ENCODE measurements at places on chromosomes 5 and 9.

DNA sequence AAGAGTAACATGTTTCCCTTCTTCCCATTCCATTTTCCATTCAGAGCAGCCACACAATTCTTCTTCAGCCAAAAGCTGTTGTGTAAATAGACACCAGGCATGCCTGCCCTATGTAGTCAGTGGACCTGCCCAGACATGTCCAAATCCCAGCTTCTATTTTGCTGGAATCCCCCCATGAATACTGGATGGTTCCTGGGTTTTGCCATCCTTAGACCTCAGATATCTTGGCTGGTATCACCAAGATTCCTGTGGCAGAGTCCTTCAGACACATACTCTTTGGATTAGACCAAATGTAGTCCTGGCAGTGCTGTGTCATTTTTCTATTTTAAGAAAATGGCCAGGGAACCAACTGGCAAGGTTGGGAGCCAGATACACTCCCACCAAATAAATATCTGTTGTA lies 10.3 kb downstream of the FST start:
- no peak for DNase-seq

DNA sequence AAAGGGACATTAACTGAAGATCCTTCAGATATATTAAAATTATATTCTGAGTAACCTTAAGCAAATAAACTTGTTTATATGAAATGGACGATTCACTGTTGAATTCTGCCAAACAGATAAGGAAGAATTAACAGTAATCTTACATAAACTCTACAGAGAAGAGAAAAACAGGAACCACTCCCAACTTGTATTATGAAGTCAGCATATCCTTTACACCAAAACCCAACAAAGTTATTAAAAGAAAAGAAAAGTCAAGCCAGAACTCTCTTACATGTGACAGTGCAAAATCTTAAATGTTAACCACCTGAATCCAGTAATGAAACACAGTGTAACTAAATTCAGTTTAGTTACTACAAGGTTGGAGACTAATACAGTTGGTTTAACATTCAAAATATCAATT lies 185.8 kb downstream of the DEPDC1B start:
- DNase-seq = no peak

DNA sequence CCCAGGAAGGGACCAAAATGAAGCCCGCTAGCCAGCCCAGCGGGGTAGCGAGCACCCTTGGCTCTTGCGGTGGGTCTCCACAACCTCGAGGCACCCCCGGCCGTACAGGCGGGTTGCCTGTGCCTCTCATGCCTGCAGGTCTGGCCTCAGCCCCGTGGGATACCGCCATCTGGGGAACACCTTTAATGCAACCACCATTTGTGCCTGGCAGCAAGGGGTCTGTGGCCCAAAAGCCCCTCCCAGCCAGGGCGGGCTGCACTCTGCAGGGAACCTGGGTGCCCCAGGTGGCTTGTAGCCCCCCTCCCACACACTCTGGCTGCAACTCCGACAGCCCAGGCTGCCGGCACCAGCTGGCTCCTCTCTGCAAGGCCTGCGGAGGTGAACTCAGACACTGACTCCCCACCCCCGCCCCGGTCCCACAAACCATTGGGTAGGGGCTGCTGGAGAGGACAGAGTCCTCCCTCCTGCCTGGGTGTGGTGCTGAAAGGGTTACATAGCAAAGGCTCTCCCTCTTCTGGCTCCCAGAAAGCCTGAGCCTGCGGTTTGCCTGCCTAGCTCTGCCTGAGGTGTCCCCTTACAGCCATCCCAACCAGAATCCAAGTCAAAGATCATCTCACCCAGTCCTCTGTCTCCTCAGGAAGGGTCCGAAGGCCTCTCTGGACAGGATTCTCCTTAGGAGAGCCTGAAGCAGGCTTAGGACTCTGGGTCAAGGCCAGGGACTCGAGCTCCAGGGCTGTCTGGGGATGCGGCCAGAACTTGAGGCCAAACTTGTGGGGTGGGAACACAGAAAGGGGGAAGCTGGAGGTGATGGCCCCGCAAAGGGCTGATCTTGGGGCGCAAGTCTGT lies 109.4 kb downstream of the PSD2 start:
- no peak for DNase-seq

- DNase-seq = no peak
Measured at GRCh38 chr5:113378081-113378480, 56.7 kb downstream of the TSSK1B start.

DNA sequence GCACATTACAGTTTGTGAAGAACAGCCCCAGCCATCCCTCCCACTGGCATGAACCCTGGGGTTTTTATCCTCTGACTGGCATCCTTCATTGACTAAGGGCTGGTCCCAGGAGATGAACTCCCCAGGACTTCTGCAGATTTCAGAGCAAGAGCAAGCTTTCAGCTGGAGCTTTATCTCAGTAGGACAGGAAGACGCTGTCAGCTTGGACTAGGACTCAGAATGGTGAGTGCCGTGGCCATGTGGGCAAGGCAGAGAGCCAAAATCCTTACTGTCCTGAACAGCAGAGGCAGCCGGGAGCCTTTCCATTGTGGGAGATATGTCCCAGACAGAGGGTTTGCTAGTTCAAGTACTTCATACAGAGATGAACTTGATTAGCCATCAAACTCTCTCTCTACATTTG lies 3.2 kb upstream of the ACOT12 start:
- DNase-seq = no peak

DNA sequence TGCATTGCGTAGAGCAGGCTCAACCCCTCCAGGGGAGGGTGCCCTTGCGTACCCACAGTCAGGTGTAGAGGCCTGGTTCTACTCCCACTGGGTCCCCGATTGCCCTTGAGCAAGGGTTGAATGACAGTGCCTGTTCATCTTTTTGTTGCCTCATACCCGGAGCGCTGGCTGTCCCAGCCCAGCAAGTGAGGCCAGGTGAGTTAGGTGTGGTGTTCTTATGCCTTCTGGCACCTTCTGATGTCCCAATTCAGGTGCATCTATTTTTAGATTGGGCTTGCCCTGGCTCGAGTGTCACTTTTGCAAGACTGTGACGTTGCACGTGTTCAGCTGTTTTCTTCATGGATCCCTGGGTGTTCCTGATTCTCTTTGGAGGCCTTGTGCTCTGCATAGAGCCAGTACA lies 257.8 kb downstream of the GOLPH3 start:
- no peak for DNase-seq

GRCh38 chr9:19231126-19231903 lies 822 bp downstream of the DENND4C start:
- no peak for DNase-seq

DNA sequence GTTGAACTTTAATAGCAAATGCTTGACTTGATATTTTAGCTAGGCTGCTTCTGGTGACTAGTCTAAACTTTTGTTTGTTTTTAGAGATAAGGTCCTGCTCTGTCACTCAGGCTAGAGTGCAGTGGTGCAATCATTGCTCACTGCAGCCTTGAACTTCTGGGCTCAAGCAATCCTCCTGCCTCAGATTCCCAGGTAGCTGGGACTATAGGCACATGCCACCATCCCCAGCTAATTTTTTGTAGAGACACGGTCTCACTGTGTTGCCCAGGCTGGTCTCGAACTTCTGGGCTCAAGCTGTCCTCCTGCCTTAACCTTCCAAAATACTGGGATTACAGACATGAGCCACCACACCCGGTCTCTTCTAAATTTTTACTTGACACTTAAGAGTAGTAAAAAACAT lies 20.7 kb downstream of the CDC37L1 start:
- no peak for DNase-seq

GRCh38 chr9:105194234-105194633 lies 50.2 kb upstream of the SLC44A1 start:
- no peak for DNase-seq

DNA sequence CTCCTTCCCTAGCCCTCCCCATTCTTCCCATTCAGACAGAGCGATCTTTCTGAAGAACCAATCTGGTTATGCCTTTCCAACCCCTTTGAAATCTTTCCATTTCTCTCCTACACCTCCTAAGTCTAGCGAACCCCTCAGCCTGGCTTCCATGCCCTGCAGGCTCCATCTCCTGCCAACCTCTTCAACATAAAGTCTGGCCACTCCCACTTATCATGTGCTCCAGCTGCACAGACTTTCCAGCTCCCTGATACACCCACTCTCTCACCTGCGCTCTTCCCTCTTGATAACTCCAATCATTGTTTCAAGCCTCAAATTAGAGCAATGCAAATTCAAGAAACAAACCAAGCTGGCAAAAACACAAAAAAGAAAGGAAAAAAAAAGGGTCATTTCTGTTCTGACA lies 3.8 kb upstream of the ORM1 start:
- DNase-seq = no peak

- no peak for DNase-seq
Measured at GRCh38 chr9:131307974-131308373, 18.5 kb downstream of the PLPP7 start.
